ENCODE measurements at places on chromosomes 2 and 18. TPM values are rescaled to one million over a fixed set of nuclear protein-coding genes. Genes with fewer than 3 reads are reported as not detected.

- peak; percentile 85 for DNase-seq
Observed at GRCh38 chr2:239318790-239319661, 81.8 kb downstream of the HDAC4 start.

DNA sequence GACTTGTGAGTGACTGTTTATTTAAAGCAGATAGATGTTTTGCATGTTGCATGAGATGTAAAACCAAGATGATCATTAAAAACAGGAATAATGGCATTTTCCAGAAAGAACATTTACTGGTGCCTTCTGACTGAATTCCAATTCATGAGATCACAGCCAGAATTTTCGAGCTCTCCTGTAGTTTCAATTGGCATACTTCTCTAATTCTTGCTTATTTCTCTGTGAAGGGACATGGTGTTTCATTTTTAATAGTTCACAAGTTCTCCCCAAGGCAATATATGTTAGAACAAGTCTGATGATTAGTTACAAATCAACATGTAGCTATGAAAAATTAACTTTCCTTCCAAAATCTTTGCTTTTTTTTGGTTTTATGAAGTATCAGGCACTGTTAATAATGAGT is 105.7 kb downstream of the PDE1A start:
- no peak for DNase-seq

DNA sequence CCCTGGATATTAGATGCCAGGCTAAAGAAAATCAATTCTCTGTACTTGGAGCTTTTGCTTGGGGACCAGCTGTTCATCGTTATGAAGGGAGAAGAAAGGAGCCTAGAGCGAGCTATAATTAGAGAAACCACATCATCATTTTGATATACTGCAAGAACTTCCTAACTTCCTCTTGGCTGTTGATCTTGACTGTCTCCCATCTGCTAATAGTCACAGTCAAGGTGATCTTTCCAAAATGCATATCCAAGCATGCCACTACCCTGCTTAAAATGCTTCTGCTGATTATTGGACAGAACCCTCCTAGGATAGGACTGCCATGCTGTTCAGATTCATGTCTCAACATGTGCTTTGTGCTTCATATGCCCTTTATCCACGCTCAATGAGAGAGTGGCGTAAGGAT is 54.8 kb downstream of the RAPGEF4 start:
- DNase-seq = no peak

DNA sequence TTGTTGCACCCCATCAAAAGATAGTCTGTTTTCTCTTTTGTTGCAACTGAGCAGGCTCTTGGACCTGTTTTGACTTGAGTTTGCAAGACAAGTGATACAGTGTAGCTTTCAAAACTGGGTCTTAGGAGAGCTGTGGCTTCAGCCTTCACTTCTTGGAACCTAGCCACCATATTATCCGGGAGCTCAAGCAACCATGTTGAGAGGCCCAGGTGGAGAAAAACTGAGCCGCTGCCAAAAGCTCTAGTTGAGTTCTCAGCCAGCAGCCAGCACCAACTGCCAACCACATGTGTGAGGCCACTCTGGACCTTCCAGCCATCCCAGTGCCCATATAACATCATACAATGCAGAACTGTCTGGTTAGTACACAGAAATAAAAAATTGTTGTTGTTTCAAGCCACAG is 5.4 kb downstream of the CACNB4 start:
- no peak for DNase-seq

DNA sequence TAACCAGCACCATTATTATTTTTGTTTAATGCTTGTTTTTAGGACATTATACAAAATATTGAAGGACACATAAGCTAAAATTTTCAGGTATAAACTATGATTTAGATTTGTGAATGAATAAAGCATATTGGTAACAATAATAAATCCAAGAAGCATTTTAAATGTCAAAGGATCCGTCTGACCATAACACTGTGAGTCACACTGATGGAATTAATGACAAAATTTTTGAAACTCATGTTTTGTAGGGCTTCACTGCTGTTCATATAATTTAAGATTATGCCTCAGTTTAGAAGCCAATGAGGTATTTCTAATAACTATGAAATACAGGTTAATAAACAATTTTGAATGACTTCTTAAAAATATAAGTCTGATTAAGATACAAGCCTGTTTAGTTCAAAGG is 124.6 kb downstream of the TMEFF2 start:
- DNase-seq = no peak

RPRM gene
- total RNA-seq = 0.90 TPM
